ENCODE measurements at places on chromosomes 5 and 9.

DNA sequence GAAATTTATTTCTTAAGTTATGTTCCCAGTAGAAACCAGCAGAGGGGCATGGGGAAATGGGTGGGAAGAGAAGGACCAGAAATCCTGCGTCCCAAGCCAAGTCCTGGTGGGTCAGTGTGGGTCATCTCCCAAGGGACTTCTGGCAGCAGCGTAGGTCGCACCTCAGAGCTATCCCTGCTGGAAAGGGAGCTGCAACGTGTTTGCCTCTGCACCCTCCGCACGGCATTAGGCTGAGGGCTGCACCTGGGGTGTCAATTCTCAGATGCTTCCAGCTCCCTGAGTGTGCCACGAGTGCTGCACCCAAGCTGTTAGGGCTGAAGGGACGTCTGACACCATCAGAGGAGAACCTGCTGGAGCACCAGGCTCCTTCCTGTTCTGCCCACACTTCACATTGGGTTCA, 182.8 kb downstream of the CACNA1B start:
- no peak for DNase-seq

DNA sequence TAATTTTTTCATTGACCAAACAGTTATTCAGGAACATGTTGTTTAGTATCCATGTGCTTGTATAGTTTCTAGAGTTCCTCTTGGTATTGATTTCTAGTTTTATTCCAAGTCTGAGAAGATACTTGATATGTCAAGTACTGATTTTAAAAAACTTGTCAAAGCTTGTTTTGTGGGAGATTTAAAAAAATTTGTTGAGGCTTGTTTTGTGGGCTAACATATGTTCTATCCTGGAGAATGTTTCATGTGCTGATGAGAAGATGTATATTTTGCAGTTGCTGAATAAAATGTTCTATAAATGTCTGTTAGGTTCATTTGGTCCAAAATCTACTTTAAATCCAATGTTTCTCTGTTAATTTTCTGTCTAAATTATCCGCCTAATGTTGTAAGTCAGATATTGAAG, 1065.1 kb upstream of the WWC1 start:
- DNase-seq: no peak

GRCh38 chr9:76697554-76697953, 66.7 kb upstream of the PCA3 start:
- DNase-seq: no peak

DNA sequence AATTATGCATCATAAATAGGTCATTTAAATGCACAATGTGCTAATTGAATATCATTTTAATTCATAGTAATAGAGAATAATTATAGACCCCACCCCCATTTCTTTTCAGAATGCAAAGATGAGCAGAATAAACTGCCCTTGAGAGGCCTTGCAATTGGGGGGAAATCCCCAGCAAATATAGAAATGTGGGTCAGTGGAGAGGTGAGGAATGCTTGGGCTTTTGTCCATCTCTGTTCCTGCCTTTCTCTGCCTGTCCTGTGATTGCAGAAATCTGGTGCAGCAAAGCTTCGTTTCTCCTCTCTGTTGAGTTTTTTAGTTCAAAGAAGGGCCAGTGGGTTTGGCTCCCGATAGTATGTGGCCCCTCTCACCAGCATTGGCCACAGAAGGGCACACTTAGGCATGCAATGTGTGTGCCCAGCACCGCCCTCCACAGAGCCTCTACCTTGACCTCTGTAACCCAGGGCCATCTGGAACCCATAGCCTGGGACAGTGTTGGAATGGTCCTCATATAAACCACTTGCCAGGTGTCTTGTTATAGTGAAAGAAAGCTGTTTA, 164.2 kb downstream of the SEMA6A start:
- no peak for DNase-seq

- no peak for DNase-seq
Observed at GRCh38 chr5:107861565-107861964, 190.8 kb upstream of the EFNA5 start.

GRCh38 chr5:88049737-88050136, 218.9 kb downstream of the TMEM161B start:
- no peak for DNase-seq

DNA sequence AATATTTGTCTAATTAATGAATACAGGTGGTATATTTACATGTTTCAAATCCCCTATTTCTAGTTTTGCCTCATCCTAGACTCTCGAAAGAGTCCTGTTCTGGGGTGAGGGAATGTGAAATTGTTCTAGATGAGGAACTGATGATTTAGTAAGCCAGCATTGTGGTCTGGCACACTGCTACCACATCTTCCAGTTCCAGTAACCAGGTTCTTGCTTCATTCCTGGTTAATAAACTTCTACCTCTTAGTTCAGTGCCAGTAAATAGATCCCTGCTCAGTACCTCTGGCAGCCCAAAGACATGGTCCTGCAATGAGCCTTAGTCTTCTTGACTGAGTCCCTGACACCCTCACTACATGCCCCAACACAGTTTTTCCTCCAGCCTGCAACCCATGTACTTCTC, 207.7 kb downstream of the SREK1 start:
- DNase-seq: no peak

GRCh38 chr9:124139001-124139400, 118.7 kb upstream of the NEK6 start:
- no peak for DNase-seq

DNA sequence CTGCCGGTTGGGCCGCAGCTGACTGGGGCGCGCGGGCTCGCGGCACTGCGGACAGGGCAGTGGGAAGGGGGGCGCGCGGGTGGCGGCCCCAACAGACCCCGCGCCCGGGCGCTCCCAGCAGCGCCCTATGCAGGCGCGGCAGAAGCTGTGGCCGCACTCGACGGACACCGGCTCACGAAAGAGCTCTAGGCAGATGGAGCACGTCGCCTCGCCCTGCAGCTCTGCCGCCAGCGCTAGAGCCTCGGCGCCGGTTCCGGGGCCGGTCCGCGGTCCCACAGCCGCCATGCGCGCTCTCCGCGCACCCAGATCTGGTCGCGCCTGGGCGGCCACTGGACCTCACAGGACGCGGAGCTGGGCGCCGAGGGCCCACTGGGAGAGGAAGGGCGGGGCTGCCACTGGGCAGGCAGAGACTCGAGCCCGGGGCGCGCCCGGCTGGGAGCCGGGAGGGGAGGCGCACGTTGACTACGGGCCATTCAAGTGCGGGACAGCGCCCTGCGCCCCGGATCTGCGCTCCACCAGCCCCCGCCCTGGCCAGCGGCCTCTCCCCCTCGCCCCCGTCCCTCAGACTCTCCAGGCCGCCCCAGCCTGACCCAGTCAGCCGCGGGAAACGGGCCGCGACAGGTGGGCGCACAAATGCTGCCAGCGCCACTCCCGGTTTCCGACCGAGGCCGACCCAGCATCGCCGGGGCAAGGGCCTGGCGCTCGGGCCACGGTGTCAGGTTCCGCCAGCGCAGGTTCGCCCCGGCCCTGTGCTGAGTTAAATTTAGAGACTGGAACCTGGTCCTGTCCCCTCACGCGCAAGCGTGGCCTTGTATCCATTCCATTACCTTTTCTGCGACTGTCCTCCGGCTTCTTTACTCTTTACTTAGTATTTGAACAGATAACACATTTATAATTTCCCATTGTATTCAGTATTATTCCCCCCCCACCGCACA, at the start of gene TRIM7:
Gene TRIM7, minus strand, starts transcription at position 371 of the 935 bp plus-strand sequence. Its CDS starts 86 bp downstream, at position 285.
- DNase-seq: no peak

GRCh38 chr9:121771851-121772599, 120.6 kb downstream of the DAB2IP start:
- no peak for DNase-seq

DNA sequence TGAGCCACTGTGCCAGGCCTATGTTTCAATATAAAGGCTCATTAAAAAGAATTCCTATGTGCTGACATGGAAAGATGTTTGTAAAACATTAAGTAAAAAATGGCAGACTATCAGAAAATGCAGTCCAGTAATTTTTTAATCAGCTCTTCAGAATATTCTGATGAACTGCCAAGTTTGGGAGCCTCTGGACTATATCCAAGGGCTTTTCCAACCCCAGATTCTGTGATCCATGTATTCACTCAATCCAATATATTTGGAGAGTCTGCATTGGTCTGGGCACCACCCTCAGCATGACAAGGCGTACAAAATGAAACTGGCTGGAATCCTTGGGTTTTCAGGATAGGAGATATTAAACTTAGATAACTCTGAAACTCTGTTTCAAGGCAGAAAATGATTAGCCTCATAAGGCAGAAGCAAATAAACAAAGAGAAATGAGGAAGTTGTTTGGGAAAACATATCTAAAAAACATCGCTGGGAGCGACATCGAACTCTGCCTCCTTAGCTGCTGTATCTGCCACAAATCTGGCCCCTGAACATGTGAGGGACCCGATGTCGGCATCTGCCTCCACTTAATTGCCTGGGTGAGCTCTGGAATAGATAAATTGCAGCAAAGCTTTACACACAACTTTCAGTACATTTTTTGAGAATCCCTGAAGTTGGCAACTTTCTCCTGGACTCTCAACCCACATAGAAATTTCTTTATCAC, 14.4 kb downstream of the PDE6A start:
- DNase-seq: no peak

GRCh38 chr5:54445691-54446378, 9.7 kb upstream of the HSPB3 start:
- DNase-seq: no peak

GRCh38 chr9:135971111-135971766, 10.1 kb upstream of the UBAC1 start:
- no peak for DNase-seq

- no peak for DNase-seq
Observed at GRCh38 chr5:72836810-72837209, 20.3 kb downstream of the TNPO1 start.

- DNase-seq: peak; percentile 97
Observed at GRCh38 chr9:137236238-137236935, 4.7 kb upstream of the TUBB4B start.

- DNase-seq: no peak
Observed at GRCh38 chr5:32543291-32543690, 42.1 kb upstream of the SUB1 start.

GRCh38 chr9:76559286-76559685, 100.3 kb downstream of the GCNT1 start:
- no peak for DNase-seq

- DNase-seq: no peak
Observed at GRCh38 chr9:75161116-75161857, 73.0 kb downstream of the OSTF1 start.

DNA sequence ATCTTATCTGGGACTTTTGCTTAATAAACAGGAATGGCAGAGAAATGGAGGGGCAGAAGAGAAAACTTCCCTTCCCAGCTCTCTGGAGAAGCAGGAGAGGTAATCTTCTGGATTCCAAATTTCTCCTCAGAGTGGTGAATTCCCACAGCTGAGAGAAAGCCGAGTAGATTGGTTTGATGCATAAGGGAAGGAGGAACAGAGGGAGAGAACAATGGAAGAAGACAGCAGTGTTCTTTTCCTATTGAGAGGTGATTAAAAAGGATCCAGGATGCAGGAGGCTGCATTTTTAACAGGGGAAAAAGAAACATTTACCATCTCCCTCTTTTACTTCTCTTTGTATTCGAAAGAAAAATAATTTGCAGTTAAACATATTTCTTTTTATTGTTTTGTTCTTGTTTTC, 13.1 kb downstream of the SH3RF2 start:
- DNase-seq: no peak

DNA sequence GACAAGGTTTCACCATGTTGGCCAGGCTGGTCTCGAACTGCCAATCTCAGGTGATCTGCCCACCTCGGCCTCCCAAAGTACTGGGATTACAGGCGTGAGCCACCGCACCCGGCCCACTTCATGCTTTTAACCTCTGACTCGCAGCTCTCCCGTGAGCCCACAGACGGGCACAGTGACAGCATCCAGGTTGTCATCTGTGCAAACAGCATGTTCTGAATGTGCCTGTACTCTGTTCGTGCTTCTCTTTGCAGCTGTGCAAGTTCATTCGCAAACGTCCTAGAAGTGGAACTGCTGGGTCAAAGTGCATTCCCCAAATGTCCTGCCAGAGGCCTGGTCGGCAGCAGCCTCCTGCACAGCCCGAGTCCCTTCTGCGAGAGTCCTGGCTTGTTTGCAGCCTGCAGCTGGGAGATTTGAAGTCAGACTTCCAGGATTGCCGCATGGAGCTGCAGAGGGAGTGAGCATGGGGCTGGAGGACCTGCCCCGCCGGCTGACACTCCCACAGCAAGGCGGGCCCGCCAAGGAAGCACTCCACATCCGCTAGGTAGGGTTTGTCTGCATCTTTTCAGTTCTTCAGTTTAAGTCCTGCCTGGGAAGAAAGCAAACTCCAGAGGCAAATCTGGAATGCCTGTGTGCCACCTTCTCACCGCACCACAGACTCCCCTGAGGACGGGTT, 3.4 kb downstream of the BRD3OS start:
- DNase-seq: no peak

DNA sequence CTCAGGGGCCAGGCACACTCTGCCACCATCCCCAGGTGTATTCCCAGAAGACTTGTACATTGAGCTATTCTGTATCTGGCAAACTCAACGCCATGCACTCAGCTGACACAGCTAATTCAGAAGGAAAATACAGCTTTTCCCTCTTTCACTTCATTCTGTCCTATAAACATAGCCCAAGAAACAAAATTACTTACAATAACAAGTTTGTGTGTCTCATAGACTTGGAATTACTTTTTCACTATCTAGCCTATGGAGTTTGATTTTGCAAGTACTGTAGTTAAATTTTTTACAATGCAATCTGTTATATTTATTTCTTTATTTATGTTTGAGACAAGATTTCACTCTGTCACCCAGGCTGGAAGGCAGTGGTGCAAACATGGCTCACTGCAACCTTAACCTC, 125.1 kb upstream of the KLF9 start:
- no peak for DNase-seq

DNA sequence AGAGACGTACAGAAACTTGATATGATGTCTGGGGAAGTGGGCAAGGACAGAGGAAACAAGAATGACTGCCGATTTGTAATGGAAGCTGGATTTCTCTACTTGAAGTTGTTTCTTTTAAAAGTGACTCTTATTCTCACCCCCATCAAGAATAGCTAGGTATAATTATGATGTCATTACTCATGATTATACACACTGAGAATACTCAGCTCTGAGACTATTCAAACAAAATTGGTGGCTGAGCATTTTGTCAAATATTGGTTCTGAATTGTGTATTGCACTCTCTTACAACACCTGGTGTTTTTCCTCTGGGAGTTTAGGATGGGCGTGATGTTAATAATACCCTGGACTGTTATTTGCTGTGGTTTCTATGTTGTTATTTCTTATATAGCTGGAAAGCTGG, 46.3 kb downstream of the MAST4 start:
- DNase-seq: no peak

- peak; percentile 29 for DNase-seq
Observed at GRCh38 chr5:74685979-74686631, 1.1 kb downstream of the HEXB start.

DNA sequence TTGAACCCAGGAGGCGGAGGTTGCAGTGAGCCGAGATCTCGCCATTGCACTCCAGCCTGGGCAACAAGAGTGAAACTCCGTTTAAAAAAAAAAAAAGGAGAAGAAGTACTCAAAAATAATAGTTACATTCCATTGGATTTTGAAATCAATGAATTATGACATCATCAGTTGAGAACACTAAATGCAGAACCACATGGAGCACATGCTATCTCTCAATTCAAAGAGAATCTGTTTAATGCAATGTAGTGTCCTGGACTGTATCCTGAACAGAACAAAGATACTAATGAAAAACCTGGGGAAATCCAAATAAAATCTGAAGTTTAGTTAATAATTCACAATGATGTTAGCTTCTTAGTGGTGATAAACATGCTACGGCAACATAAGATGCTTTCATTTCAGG, 20.3 kb downstream of the CDC14B start:
- DNase-seq: no peak

- DNase-seq: no peak
Observed at GRCh38 chr5:37839407-37840052, at the start of gene GDNF. Gene GDNF, minus strand, starts transcription at chr5:37840041. Its CDS starts 5,245 bp downstream, at chr5:37834796.

GRCh38 chr5:77637170-77637997, 1.1 kb downstream of the OTP start:
- no peak for DNase-seq

Measured in memory B cell (primary cell).